ENCODE measurements at places on chromosomes 4 and X.

DNA sequence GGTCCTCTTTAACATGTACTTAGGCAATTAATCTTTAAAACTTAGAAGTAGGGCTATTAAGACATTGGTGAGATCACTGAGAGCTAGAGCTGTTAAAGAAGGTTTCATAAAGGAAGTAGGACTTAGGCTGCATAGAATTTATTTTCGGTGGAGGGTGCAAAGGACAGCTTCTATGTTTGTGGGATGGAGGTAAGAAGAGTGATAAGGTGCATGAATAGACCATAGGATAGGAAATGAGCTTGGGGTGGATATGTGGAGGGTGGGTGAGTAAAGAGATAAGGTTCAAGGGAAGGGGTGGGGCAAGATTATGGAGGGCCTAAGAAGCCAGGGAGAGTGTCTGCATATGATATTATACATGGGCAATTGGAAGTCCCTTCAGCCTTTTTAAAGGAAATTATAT lies 15.9 kb downstream of the RTL9 start:
- DNase-seq, result no peak

- no peak for DNase-seq
These were observed 35.1 kb downstream of the CYTL1 start for GRCh38 chr4:4984186-4984585.

DNA sequence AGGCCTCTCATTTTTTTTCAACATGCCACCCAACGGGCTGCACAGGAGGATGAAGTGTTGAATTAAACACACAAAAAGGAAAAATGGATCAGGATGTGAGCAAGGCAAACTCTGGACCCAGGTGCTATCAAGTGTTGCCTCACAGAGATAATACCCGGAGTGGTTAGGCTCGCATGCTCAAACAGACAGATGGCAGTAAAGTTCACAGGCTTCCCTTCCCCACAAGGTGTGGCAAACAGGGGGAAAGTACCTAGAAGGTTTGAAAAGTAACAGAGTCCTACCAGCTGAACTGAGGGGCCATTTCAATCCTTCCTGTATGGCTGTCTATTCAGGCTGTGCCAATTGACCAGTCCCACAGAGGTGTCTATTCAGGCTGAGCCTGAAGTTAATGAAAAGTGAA lies 123.9 kb upstream of the GC start:
- DNase-seq, result no peak

DNA sequence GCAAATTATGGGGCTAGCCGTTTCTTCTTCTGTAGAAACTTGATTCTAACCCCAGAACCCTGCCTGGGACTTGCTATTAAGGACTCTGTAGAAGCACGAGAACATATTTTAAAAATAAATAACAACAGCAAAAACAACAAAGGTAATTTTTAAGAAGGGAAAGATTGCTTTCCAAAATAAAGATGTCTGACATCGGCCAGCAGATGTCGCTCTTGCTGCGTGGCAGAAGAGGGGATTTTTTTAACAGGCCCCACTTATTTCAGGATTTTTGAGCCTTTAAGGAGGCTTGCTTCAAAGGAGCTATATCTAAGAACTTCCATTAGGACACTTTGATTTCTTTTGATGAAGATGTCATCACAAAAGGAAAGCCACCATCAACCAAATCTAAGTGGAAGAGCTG lies 62.8 kb upstream of the EGFL6 start:
- DNase-seq, result peak; percentile 10

- no peak for DNase-seq
These were observed 3.7 kb upstream of the CXCL6 start for GRCh38 chr4:73832651-73833237.

DNA sequence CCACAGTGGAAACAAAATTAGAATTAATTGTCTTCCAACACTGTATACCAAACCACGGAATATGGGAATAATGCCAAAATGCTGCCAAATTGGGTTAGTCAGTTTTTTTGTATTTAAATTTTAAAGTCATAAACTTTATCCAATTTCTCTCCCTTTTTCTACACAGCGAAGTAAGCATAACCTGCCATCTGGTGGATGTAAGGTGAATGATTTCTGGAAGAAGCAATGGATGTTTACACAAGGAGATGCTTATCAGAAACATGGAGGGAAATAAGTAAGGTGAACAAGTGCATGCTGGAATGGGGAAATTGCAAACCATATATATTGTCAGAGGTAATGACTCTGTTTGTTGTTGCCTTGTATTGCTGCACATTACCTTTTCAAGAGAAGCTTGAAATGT lies 691.9 kb downstream of the TECRL start:
- DNase-seq, result no peak

DNA sequence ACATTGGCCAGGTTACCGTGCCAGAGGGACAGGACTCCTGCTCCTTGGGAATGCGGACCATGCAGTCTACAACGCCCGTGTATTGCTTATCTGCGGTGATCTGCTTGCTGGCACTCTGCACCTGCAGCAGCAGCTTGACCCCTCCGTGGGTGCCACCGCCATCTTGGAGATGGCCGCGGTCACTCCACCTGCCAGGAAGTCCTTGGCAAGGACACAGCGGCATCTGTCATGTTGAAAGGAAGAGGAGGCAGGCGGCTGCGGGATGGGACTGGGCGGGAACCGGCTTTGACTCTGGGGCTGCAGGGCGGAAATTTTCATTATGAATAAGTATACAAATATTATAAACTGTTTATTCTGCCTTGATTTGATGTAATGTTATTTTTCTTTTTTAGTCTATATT lies 63.4 kb downstream of the F11 start:
- no peak for DNase-seq

DNA sequence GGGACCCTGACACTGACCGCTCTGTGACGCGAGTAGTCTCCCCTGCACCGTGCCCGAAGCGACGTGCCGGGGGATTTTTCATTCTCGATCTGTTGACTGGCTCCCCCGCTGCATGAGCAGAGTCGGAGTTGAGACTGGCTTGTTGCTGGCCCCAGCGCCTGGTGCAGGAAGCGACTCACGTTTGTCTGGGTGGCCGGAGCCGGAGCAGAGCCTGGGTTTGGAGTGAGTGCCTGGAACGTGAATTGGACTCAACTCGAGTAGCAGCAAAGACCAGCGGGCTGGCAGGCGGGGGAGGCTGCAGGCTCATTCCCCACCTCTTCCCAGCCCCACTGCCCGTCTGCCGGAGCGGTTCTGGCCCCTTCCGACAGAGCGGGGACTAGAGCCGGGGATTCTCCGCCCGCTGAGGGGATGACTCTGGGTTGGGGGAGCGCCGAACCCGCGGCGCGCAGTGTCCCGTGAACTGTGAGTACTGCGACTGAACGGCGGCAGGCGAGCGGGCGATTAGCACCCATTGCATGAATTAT lies 554 bp downstream of the PCDH7 start:
- DNase-seq, result no peak

- no peak for DNase-seq
These were observed 76.8 kb downstream of the ENOX2 start for GRCh38 chrX:130826249-130826648.

- no peak for DNase-seq
These were observed 56.6 kb upstream of the TMEM184C start for GRCh38 chr4:147560625-147561024.

- no peak for DNase-seq
These were observed 5.2 kb upstream of the CBR4 start for GRCh38 chr4:169015186-169015623.

- no peak for DNase-seq
These were observed 40.6 kb downstream of the GUCY1A1 start for GRCh38 chr4:155707251-155707650.
